ENCODE measurements at places on chromosomes 1 and 21.
A peak's percentile ranks its signal among the peaks of the same experiment; 100 is the strongest.

- DNase-seq = peak; percentile 1
These were observed 113.4 kb upstream of the ATP1A1 start for GRCh38 chr1:116259663-116260062.

DNA sequence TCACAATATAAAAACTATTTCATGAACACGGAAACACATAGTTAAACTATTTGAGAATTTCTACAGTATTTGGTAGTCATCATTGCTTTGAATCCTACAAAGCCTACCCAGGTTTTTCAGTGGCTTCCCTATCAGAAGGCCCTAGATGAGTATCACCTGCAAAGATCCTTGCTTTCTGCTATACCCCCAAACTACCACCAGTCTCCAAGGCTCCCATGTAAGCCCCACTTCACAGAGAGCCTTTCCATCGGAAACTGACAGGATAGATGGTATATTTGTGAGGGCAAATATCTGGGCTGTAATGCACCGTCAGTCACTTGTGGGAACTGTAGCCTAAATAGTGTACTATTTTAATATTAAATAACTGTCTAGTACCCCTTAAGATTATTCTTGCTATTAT, 674.3 kb downstream of the BRINP3 start:
- DNase-seq = no peak

DNA sequence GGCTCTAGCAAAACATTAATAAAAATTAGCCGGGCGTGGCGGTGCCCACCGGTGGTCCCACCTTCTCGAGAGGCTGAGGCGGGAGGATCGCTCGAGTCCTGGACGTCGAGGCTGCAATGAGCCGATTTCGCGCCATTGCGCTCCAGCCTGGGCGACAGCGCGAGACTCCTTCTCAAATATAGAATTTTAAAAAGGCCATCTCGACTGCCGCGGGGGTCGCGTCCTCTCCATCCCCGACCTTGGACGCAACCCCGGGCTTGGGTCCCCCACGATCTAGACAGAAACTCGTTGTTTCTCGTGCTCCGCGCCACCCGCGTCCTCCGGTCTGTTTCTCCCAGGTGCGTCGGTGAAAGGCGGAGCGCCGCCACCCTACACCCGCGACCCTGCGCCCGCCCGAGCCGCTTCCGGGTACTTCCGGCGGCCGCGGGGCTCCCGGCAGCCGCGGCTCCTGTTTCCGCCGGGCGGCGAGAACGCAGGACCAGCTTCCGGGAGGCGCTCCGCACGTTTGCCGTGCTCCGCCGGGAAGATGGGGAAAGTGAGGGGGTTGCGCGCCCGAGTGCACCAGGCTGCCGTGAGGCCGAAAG, at the start of gene SLX9:
TSS of gene SLX9 (plus strand) at position 498 of the 584 bp plus-strand sequence. CDS start at position 527, 29 bp downstream.
- DNase-seq = peak; percentile 76

GRCh38 chr1:82795508-82796149, 994.9 kb downstream of the ADGRL2 start:
- no peak for DNase-seq

DNA sequence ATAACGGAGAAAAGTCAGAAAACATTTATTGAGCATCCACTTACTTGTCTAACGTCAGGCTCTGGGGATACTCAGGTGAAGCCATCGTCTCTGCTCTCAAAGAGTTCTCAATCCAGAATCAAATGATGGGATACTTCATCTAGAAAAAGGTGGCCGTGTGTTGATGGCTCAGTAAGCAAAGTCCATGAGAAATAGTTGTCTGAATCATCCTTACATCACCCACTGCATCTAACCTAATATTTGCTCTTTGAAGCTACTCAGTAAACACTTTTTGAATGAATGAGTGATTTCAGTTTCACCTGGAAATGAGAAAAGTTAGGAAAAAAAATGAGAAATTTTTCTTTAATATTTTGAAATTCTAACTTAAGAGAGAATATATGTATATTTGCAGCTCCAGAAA, 155.3 kb upstream of the PKN2 start:
- no peak for DNase-seq

DNA sequence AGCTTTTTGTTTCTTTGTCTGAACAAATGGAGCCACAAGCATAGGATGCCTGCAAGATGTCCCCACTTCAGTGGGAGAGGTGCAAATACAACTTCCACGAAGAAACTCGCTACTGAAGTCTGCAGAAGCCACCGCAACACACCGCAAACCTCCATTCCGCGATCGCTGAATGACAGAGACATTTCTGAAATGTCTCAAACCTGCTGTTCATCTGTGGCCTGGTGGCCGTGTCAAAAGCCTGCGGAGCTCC, 1.0 kb downstream of the TP53BP2 start:
- DNase-seq = peak; percentile 62

DNA sequence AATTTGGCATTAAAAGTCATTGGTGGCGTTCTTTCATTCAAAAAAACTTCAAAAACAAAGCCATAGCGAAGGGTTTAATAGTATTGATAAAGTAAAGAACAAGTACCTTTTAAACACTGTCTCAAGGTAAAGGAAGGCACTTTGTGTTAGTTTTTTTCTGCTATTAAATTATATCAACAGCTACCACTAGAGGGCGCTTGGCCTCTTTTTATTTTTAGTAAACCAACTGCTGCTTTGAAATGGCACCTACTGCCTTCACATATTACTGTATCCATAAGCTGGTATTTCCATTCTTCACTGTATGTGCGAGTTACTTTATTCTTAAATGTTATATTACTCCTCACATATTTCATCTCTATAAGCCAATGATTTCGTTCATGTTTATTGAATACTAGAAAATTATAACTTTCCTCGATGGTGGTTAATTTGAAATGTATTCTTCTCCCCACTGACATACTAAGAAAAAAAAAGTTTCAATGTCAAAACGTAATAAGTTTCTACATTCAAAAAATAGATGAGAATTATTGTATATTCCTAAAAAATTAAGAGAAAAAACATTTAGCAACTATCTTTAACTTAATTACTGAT, 125.7 kb upstream of the CXADR start:
- peak; percentile 76 for DNase-seq

GRCh38 chr21:44760376-44760775, 41.2 kb downstream of the UBE2G2 start:
- no peak for DNase-seq

- no peak for DNase-seq
These were observed 53.4 kb upstream of the IFFO2 start for GRCh38 chr1:19009882-19010321.

DNA sequence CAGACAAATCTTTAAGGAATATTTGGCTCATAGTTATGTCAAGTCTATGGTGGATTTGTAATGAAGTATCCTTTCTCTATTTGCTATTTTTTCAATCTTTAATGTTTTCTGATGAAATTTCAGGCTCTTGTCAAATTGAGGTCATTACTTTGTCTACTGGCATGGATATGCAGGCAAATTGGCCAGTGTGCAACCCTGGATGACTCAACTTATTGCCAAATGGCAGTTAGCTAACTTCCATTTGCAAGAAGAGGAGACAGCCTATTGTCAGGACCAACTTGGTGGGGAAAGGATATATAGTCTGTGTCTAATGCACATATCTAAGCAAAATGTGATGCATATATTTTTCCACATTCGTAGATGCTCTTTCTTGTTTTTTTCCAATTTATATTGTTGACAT, 530.5 kb downstream of the PTBP2 start:
- DNase-seq = no peak

- DNase-seq = no peak
These were observed 55.9 kb downstream of the CDC7 start for GRCh38 chr1:91556556-91556955.

- no peak for DNase-seq
These were observed 274.4 kb downstream of the MATN1 start for GRCh38 chr1:30449003-30449402.

Data from CD4-positive, alpha-beta T cell treated with Interleukin-2 at 100 ng/mL for 4 hours (primary cell).